ENCODE measurements at places on chromosomes 5 and 9. TPM values are rescaled to one million over a fixed set of nuclear protein-coding genes. Genes with fewer than 3 reads are reported as not detected.

- ATAC-seq = no peak
Observed at GRCh38 chr5:141100243-141100805, at the start of gene PCDHB3. TSS of gene PCDHB3 (plus strand) at chr5:141100473. CDS start at chr5:141100650, 177 bp downstream.

Gene DHX29
- 18.2 TPM for total RNA-seq

DNA sequence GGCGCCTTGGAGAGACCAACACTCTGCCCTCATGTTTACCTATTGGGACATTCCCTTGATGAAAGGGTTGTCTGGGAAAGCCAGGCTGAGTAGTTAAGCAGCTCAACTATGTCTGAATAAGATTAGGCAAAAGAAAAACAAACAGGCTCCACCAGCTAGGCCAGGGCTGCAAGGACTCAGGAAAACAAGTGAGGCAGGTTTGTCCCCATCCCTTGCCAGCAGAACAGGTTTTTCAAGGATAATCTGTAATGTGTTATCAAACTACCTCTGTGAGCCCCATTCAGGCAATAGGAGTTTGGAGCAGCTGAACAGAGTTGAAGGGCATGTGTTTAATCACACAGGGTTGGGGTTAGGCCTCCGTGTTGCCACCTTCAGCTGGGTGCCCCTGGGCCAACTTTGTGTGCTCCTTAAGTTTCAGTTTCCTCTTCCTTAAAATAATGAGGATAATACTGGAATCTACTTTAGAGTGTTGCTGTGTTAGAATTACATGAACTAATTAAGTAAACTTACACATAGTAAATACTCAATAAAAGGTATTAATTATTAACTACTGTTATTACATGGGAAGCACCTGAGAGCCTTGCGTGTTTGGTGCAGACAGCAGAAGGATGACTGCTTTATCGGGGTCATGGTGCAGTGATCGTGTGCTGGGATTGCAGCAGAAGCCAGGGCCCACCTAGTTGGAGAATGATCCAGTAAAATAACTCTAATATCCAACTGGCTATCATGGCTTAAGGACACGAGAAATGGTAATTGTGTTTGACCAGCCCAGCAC, 72.1 kb upstream of the ATP10B start:
- peak; percentile 93 for ATAC-seq

GRCh38 chr9:115944166-115944948, 209.2 kb upstream of the PAPPA start:
- peak; percentile 94 for ATAC-seq

- ATAC-seq = no peak
Observed at GRCh38 chr9:88697764-88698432, 162.9 kb downstream of the NXNL2 start.

Gene GPX3
- total RNA-seq = 125 TPM

GRCh38 chr5:91956738-91957137, 573.6 kb upstream of the ARRDC3 start:
- ATAC-seq = no peak

Gene ZCCHC7
- 10.4 TPM for total RNA-seq

Gene KIAA0825
- total RNA-seq = 2.2 TPM

- ATAC-seq = no peak
Observed at GRCh38 chr5:120382833-120383232, 81.3 kb upstream of the PRR16 start.

GRCh38 chr5:53318303-53318702, 162.1 kb upstream of the FST start:
- ATAC-seq = peak; percentile 41

- ATAC-seq = no peak
Observed at GRCh38 chr9:98905015-98905414, 38.7 kb upstream of the COL15A1 start.

Gene LOX
- 6.6 TPM for total RNA-seq

Gene TRIM7
- total RNA-seq = 36.9 TPM

DNA sequence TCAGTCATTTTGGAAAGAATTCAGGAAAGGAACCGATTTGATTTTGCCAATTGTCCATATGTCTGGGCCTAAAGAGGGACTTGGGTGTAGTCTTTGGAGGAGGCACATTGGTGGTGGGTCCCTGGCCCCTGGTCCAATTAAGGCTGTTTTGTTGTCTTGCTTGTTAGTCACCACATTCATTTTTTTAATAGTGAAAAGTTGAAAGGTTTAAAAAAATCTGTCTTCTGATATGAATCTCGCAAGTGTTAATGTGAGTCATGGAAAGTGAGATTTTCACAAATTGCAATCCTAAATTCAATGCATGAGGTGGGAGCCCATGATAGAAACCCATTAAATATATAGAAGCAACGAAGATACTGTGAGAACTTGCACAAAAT, 165.9 kb upstream of the OTULINL start:
- no peak for ATAC-seq

- ATAC-seq = peak; percentile 35
Observed at GRCh38 chr5:72141440-72142355, 34.4 kb downstream of the MAP1B start.

Gene TAF11L6
- not detected for total RNA-seq

- ATAC-seq = no peak
Observed at GRCh38 chr5:141760193-141760592, 78.2 kb upstream of the ARAP3 start.

DNA sequence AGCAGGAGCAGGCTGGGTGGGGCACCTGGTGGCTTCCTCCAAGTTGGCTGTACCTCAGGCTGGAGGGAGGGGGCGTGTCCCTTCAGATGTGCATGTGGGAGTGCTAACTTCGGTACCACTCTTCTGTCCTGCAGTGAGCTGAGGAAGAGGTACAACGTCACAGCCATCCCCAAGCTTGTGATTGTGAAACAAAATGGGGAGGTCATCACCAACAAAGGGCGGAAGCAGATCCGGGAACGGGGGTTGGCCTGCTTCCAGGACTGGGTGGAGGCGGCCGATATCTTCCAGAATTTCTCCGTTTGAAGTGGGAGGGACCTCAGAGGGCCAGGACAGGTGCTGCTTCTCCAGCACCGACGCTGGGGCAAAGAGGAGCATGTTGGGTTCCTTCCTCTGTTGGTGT, 9.3 kb downstream of the NXNL2 start:
- ATAC-seq = no peak

DNA sequence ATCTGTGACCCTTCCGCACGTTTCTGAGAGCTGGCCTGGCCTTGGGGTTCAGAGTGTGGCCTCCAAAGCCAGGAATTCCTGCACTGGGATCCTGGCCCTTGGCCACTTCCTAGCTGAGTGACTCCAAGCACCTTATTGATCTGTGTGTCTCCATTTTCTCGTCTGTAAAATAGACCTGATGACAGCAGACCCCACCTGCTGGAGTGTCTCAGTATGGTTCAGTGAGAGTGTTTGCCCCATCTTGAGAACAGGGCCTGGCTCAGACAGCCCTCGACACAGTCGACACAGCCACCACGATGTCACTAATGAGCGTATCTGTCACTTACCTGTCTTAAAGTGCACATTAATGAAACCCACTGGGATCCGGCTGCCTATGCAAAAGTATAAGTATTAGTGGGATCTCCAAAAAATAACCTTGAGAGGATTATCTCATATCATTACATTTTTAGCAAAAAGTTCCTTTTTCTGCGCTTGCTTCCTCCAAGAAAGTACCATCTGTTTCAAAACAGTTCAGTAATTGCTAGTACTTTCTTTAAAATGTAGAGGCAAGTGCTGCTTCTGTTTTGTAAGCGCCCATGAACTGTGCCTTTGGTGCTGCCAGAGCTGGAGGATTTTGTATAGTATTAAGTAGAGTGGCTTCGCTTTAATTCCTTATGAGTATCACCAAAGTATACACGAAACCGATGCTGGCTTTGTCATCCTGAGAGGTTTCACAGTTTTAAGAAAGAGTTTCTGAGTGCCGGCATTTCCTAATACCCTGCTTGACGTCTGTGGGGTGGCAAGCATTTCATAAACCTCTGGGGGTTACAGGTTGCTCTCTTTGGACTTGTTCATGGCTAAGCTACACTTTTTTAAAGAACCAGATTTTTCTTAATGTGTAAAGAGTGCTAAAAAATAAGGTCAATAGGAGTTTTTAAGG, 31.7 kb downstream of the UBE2QL1 start:
- no peak for ATAC-seq

GRCh38 chr5:36950586-36951457, 74.3 kb downstream of the NIPBL start:
- ATAC-seq = no peak

DNA sequence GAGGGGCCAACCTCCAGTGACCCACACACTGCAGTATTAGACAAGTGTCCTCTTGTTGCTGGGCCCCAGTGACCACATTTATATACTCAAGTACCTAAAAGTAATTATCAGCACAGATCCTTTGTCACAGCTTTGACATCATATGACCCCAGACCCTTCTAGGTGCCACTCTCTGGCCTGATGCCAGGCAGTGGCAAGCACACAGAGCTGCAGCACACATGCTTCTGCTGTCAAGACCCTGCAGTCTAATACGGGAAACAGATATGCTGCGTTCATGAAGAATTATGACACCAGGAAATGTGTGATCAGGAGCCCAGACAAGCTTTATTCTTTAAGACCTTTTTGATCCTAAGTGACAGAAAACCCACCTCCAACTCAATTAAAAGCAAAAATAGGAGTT, 63.8 kb upstream of the AFAP1L1 start:
- ATAC-seq = no peak

- ATAC-seq = no peak
Observed at GRCh38 chr9:120377268-120378159, 202.5 kb downstream of the CDK5RAP2 start.

DNA sequence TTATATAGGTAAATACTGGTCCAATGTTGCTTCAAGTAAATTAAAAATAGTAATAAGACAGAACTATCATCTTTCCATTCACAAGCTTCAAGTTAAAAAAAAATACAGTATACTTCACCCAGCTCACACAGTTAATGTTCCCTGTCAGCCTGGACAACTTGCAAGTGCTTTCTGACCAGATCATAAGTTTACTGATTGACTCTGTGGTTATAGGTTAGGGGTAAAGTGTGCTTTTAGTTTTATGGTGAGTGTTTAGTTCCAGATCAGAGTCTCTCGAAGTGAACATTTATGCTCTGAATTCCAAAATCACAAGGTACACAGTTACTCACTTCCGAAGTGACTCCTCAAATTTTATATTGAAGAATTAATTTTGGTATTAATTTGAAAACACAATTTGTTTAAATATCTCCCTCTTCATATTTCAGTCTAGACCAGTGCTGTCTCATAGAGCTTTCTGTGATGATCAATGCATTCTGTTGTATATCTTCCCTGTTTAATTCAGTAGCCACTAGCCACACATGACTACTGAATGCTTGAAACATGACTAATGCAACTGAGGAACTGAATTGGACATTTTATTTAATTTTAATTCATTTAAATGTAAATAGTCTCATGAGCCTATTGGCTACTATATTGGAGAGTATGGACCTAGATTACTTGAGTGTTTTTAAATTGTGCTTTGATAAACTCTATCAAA, 90.7 kb downstream of the MEF2C start:
- no peak for ATAC-seq

Gene FOXD4L6
- not detected for total RNA-seq

DNA sequence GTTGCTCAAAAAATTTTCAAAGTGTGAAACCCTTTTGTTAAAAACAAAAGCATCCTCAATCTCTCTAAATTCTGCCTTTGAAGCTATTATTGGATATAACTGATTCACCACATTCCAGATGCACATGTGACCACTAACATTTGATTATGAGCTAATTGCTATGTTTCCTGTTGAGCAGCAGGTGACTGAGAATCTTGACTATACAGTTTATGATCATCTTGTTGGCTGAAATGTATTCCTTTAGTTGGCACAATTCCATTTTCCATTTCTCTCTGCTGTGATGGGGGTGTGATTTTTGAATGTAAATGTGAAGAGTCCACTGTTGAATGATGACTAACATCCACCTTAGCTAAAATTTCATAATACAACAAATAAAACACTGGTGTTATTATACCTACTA, 10.7 kb downstream of the LYSMD3 start:
- ATAC-seq = peak; percentile 41

Gene PCDHGA1
- total RNA-seq = 0.40 TPM

- ATAC-seq = peak; percentile 40
Observed at GRCh38 chr9:127905004-127905728, 5.8 kb upstream of the ST6GALNAC6 start.

- no peak for ATAC-seq
Observed at GRCh38 chr5:95863383-95863757, 40.8 kb upstream of the GLRX start.

Gene ADAMTSL2
- total RNA-seq = 0.88 TPM

- no peak for ATAC-seq
Observed at GRCh38 chr9:135551031-135551430, 5.1 kb downstream of the OBP2A start.

DNA sequence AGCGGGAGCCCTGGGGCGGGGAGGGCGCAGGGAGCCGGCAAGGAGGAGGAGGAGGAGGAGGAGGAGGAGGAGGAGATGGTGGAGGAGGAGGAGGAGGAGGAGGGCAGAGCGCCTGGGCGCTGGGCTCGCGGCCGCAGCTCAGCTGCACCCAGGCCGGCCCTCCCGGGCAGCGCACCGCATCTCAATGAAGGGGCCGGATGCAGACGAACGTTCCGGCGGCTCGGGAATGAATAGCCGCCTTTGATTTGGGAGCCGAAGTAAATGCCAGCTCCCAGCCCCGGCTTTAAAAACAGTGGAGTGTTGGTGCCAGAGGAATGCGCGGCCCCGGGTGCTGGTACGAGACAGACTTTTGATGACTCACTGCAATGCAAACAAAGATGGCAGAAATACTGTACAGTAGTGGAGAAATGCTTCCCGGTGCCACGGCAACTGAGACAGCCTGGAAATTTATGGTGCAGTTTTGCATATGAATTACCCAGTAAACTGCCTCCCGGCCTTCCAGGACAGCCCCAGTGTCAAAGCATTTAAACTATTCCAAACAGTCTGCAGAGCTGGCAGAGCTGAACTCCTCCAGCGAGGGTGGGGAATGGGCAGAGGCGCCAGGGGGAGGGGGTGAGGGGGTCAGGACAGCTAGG, 43.1 kb downstream of the NACC2 start:
- ATAC-seq = peak; percentile 86

DNA sequence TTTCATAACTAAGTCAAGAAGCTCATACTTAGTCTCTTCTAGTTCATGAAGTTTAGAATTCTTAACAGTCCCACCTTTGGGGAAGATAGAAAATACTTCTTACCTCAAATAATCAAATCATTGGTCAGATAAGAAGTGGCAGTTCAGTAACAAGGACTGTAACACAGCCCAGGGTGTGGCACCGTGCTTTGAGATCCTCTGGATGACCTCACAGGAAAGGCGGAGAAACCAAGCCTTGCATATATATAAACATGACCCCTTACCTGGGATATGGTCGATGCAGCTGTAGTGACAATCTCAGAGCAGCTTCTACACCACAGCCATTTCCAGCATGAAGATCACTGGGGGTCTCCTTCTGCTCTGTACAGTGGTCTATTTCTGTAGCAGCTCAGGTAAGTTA, at the start of gene SPINK7:
SPINK7 (plus strand) TSS at position 271 of the 400 bp plus-strand sequence; CDS start at position 332, 61 bp downstream.
- peak; percentile 55 for ATAC-seq

Gene NUTM2F
- total RNA-seq = not detected

Gene RFESD
- 1.5 TPM for total RNA-seq

Gene SLC45A2
- not detected for total RNA-seq

GRCh38 chr9:76143834-76144233, 250.4 kb downstream of the RFK start:
- no peak for ATAC-seq
